Breast epithelium (tissue), 4 donors: ENCODE measurements at places on chromosomes 13 and 19. TPM values are rescaled to one million over a fixed set of nuclear protein-coding genes. Genes with fewer than 3 reads are reported as not detected.

The RAB3D gene
- total RNA-seq: 22.6 TPM

The FFAR1 gene
- total RNA-seq: not detected

The OXGR1 gene
- 0.64 TPM for total RNA-seq

DNA sequence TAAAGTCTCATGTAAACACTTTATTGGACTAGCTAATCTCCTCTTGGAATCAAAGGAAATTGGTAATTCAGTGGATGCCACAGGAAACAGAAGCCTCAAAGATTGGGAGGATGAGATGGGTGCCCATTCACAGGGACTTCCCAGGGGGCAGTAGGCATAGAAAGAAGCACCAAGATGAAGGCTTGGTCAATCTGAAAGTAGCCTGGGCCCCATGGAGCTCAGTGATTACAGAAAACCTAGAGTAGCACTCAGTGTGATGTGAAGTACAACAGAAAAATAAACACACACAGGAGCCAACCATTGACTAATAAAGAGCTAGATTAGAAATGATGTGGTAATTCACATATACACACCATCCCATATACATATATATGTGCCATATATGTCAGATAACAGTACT is 560.6 kb downstream of the TBC1D4 start:
- no peak overlapping the region for H3K27ac ChIP-seq
- no peak for DNase-seq
- no peaks in the 10 kb centered on the region for H3K4me1 ChIP-seq
- no peak overlapping the region for H3K4me3 ChIP-seq
- H3K27me3 ChIP-seq: no peaks in the 10 kb centered on the region

- peak overlapping the region; percentile 79 for H3K4me3 ChIP-seq
- H3K36me3 ChIP-seq: peaks cover 7% of the 10 kb centered on the region
- no peak for DNase-seq
- peak overlapping the region; percentile 88 for H3K27ac ChIP-seq
- no peaks in the 10 kb centered on the region for H3K4me1 ChIP-seq
Observed at GRCh38 chr19:58010507-58010906, 7.9 kb upstream of the ZNF606 start.

DNA sequence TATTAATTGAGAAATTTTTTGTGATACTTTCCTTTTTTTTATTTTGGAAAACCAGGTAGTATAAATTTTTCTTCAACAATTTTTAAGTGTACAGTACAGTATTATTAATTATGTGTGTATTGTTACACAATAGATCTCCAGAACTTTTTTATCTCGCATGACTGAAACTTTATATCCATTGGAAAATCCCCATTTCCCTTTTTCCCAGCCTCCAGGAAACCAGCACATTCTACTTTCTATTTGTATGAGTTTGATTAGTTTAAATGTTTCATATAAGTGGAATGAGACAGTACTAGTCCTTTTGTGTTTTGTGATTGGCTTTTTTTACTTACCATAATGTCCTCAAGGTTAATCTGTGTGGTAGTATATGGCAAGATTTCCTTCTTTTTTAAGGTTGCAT is 399.5 kb upstream of the ARGLU1 start:
- H3K4me1 ChIP-seq: no peaks in the 10 kb centered on the region
- H3K36me3 ChIP-seq: no peaks in the 10 kb centered on the region
- H3K4me3 ChIP-seq: no peak overlapping the region
- H3K27me3 ChIP-seq: no peaks in the 10 kb centered on the region

DNA sequence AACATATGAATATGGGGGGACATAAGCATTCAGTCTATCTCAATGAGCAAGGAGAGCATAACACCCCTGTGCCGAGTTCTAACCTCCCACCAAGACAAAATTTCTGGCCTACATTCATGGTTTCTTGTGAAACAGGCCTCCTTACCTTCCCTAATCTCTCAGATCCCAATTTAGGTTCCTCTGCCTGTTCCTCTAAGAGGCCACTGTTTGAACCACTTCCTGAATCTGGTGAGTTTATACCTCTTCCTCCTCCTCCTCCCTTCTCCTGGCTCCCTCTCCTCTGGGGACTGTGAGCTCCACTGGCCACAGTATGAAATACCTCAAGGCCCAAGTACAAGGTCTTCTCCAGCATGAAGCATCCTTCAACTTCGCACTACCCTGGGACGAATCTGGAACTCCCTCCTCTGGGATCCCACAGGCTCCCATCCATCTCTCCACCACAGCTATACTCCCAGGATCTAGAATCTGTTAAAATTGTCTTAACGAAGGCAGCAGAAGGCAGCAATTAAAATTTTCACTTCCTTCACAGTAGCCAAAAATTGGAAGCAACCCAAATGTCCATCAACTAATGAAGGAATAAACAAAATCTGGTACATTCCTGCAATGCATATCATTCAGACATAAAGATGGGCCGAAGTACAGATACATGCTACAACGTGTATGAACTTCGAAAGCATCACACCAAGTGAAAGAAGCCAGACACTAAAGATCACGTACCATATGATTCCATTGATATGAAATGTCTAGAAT is 7.8 kb upstream of the SIGLECL1 start:
- no peak overlapping the region for H3K27ac ChIP-seq
- no peaks in the 10 kb centered on the region for H3K27me3 ChIP-seq
- no peak overlapping the region for H3K4me3 ChIP-seq
- H3K36me3 ChIP-seq: no peaks in the 10 kb centered on the region

DNA sequence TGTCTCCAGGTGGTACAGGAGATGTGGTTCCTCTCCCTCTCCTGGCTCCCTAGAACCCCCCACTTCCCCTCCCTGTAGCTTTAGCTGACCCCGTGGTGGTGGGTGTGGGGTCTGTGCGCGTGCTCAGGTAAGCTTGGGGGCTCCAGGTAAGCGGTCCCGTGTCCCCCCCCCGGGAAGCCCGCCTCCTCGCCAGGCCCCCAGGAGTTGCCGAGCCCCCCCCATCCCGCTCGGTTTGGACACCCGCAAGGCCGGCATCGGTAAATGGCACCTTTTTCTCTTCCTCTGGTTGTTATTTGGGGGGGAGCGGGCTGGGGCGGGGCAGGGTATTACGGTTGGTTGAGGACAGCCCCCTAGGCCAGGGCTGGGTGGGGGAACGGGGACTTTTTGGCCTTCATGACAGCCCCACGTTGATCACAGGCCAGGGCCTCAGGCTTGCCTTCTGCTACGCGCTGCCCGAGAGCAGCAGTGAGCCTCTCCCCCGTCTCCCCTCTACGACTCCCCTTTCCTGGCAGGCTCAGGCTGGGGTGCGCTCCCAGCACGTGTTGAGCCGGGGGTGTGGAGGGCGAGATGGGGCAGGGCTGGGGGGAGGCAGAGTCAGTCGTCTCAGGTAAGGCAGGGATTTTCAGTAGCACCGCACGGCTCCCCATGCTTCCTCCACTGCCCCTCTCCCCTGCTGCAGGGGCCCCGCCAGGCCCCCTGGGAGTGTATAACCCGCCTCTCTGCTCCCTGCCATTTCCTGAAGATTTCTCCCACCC is 10.7 kb upstream of the LIN7B start:
- no peaks in the 10 kb centered on the region for H3K36me3 ChIP-seq
- no peak overlapping the region for H3K4me3 ChIP-seq
- H3K27me3 ChIP-seq: no peaks in the 10 kb centered on the region

- no peak overlapping the region for H3K4me3 ChIP-seq
- no peak for DNase-seq
- no peak overlapping the region for H3K27ac ChIP-seq
- H3K4me1 ChIP-seq: no peaks in the 10 kb centered on the region
Observed at GRCh38 chr13:55159765-55160164, 1981.0 kb upstream of the PRR20A start.

GRCh38 chr19:9883231-9883758 is 48.2 kb downstream of the PIN1 start:
- no peaks in the 10 kb centered on the region for H3K27me3 ChIP-seq
- DNase-seq: no peak
- H3K36me3 ChIP-seq: no peaks in the 10 kb centered on the region
- H3K27ac ChIP-seq: no peak overlapping the region
- no peak overlapping the region for H3K4me3 ChIP-seq
- no peaks in the 10 kb centered on the region for H3K4me1 ChIP-seq

DNA sequence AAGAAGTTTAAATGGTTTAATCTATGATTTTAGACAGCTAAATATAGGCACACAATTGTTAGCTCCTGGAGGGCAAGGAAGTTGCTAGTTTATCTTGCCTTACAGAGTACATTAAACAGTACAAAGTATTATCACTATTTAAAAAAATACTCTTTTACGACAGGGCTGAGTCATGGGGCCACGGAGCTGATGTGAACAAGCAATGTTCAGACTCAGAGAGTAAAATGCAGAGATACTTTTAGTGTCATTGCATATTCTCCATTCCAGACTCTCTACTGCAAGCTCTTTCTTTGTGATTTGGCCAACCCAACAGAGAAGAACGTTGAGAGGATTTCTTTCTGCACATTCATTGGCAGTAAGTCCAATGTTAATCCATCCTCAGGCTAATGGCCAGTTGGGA is 352.4 kb downstream of the SPRY2 start:
- no peak overlapping the region for H3K27ac ChIP-seq
- H3K27me3 ChIP-seq: no peaks in the 10 kb centered on the region
- H3K36me3 ChIP-seq: no peaks in the 10 kb centered on the region
- DNase-seq: no peak

DNA sequence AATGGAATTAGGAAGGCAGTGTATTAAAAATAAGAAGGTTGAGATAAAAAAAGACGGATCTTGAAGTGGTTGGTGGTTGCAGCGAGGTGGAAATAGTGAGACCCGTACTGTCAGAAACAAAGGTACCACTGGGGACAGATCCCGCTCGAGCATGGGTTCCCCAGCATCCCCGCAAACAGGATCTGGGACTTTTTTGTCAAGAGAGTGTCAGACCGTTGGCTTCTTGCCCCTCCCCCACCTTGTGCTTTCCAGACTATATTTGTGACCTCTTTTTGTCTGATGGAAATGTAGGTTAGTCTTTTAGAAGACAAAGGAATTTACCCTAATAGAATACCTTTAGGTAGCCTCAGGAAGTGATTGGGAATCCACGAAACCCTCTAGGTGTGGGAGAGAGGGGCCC is 4.2 kb downstream of the GATAD2A start:
- H3K4me1 ChIP-seq: peaks cover 9% of the 10 kb centered on the region
- no peak overlapping the region for H3K27ac ChIP-seq

DNA sequence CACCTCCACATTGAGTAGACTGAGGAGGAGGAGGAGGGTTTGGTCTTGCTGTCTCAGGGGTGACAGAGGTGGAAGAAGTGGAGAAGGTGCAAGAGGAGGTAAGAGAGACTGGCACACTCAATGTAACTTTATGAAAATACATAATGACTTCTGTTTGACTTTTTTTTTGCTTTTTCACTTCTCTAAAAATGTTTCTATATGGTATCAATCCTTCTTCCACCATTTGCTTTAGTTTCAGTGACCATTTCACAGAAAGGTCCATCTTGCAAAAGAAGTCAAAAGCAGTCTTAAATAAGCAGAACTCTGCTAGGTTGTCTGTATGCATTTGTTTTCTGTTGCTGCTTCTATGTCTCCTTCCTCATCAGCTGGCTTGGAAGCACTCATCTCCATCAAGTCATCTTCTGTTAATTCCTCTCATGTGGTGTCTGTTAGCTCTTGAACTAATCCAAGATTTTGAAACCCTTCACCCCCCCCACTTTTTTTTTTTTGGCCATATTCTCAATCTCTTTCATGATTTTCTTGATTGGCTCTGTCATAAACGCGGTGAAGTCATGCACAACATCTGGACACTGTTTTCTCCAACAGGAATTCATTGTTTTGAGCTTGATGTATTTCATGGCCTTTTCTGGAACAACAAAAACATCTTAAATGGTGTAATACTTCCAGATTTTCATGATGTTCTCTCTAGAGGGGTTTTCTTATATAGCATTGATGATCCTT is 80.8 kb downstream of the KL start:
- no peaks in the 10 kb centered on the region for H3K36me3 ChIP-seq
- no peak overlapping the region for H3K4me3 ChIP-seq
- no peak overlapping the region for H3K27ac ChIP-seq
- no peaks in the 10 kb centered on the region for H3K27me3 ChIP-seq
- no peaks in the 10 kb centered on the region for H3K4me1 ChIP-seq

DNA sequence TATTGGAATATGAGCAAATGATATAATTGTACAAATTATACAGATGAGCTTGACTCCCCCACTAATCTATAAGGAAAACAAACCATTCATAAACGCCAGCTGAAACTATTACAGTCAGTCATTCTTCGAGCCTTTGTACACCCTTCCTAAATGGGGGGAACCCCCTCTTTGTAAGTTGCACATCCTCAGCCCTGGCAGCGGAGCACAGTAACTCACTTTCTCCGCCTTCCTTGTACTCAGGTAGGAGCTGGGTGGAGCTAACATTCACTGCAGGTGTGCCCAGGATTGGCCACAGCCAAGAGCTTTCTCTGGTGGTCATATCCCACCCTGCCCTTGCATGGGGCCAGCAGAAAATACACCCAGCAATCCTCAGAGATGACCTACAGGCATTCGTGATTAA is 28.6 kb downstream of the PIN1 start:
- DNase-seq: no peak
- no peaks in the 10 kb centered on the region for H3K27me3 ChIP-seq
- H3K27ac ChIP-seq: no peak overlapping the region

DNA sequence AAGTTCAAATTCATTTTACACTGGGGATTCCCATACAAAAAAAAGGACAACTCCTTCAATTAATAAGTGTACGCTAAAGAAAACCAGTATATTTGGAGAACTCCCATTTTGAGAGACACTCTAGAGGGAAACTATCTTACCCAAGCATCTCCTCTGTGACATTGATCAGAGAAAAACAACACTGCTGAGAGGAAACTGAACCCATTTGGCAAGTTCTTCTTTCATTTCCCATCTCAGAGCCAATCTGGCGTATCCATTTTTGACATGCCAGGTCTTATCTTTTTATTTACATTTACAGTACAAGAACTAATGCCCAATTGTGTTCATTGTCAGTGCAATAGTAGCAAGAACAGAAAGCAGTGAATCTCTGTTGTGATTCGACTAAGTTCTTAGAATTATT is 30.1 kb downstream of the LIG4 start:
- no peaks in the 10 kb centered on the region for H3K36me3 ChIP-seq
- H3K27ac ChIP-seq: no peak overlapping the region
- H3K4me1 ChIP-seq: no peaks in the 10 kb centered on the region

DNA sequence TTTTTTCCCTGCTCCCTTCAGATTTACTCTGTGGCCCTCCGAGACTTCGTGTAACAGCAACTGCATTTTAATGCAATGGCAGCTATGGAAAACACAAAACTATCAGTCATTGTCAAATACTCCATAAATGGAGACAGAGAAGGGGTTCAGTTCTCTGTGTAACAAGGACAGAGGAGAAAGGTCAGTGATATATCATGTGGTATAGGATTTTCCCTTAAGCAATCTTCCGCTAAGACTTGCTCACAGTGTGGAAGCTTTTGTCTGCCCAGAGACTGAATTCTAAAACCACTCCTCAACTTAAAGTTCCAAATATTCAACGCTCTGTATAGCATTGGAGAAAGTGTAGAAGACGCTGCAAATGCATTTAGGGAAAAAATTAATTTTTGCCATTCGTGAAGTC is 111.3 kb upstream of the EDNRB start:
- DNase-seq: no peak
- no peaks in the 10 kb centered on the region for H3K27me3 ChIP-seq
- H3K4me3 ChIP-seq: no peak overlapping the region
- no peaks in the 10 kb centered on the region for H3K36me3 ChIP-seq
- no peak overlapping the region for H3K27ac ChIP-seq
- no peaks in the 10 kb centered on the region for H3K4me1 ChIP-seq
